ENCODE measurements at places on chromosomes 11 and 22.

GRCh38 chr11:9862981-9863380 is 199.1 kb downstream of the SWAP70 start:
- no peak for DNase-seq

DNA sequence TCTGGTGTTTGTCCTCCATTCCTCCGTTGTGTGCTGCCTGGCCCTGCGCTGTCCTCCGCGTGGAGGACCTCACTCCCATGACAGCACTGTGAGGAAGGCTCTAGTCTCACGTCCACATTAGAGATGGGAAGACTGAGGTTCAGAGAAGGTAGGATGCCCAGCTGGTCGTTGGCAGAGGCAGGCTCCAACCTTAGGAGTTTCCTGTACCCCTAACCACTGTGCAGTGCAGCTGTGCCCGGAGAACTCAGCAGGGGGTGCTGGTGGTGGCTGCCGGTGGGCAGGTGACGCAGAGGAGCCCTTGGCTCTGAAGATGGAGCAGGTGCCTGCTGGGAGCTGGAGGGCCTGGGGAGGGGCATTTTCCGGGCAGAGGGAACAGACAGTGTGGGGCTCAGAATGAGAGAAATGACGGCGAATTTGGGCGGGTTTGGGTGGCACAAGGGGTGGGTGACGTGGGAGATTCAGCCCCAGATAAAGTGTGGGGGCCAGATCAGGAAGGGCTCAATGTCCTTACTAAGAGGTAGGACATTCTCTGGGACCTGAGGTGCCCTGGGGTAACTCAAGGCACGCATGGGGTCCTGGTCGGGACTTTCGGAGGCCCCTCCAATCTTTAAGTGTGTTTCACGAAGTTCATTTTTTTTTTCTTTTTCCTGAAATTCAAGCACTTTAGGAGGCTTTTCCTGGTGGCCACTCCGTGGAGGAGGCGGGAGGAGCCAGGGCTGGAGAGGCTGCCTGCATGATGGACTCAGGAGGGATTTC is 535.0 kb downstream of the TBC1D22A start:
- DNase-seq: no peak

- DNase-seq: no peak
Observed at GRCh38 chr11:112162761-112163546, 940 bp downstream of the IL18 start.

- DNase-seq: no peak
Observed at GRCh38 chr11:57792870-57793269, 31.3 kb downstream of the CTNND1 start.

DNA sequence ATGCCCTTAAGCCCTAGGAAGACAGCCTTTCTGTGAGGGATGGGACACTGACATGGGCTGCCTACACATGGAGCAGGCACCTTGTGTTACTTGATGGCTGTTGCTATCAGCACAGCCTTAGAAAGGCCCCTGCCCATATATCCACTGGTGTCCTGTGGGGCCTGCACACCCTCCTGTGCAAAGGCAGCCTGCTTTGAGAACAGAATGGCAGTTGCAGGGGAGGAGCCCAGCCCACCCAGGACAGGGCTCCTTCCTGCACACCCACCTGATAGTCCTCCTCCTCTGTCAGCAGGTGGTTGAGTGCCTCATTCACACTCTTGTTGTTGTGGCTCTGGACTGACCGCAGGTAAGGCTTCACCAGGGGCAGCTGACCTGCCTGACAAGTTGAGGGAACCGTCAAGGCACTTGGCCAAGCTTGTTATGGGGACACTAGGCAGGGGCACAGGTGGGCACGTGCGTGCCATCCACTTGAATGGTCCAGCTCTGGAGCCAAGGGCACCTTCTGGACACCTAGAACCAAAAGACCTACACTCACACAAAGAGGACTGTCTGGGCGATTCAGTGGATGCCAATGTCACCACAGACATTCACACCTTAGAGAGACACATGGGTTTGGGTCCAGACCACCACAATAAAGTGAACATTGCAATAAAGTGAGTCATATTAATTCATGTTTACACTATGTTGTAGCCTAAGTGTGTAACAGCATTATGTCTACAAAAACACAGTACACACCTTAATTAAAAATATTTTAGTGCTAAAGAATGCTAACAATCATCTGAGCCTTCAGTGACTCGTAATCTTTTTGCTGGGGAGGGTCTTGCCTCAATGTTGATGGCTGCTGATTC is 9.4 kb upstream of the SLC25A1 start:
- no peak for DNase-seq

- DNase-seq: no peak
Observed at GRCh38 chr11:91293119-91293518, 931.5 kb upstream of the FAT3 start.

- no peak for DNase-seq
Observed at GRCh38 chr11:123479048-123479837, 49.2 kb downstream of the GRAMD1B start.
